Activated naive CD4-positive, alpha-beta T cell treated with anti-CD3 and anti-CD28 coated beads for 36 hours (primary cell): ENCODE measurements at places on chromosomes 11 and 22. TPM values are rescaled to one million over a fixed set of nuclear protein-coding genes. Genes with fewer than 3 reads are reported as not detected.

Gene ART5
- total RNA-seq = not detected

Gene IL17REL
- total RNA-seq = 0.15 TPM

Gene C22orf42
- not detected for total RNA-seq

Gene NELL1
- total RNA-seq = not detected

Gene DMC1
- total RNA-seq = 16.3 TPM

Gene MMP12
- not detected for total RNA-seq

- H3K4me3 ChIP-seq = no peak overlapping the region
- no peaks in the 10 kb centered on the region for H3K4me1 ChIP-seq
- H3K27ac ChIP-seq = no peak overlapping the region
These were observed 13.4 kb upstream of the DAGLA start for GRCh38 chr11:61666684-61667297.

DNA sequence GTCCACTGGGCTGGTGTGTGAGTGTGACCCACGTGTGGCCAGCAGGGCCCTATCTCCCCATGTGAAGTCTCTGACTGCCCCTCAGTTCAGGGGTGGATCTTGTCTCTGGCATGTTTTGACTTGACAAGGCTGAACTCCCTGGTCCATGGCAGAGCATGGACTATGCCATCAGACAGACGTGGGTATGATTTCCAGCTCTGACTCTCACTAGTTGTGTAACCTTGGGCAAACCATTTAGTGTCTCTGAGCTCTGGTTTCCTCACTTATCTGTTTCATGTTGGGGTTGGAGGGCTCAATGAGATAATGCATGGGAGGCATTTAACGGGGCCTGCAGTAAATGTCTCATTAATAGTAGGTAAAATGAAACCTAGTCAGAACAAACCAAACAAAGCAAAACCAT, 254.5 kb upstream of the NARS2 start:
- no peak overlapping the region for H3K27ac ChIP-seq
- H3K4me3 ChIP-seq = no peak overlapping the region
- peaks cover 2% of the 10 kb centered on the region for H3K27me3 ChIP-seq
- DNase-seq = no peak

GRCh38 chr11:4699697-4700435, 2.2 kb upstream of the OR51E2 start:
- H3K36me3 ChIP-seq = no peaks in the 10 kb centered on the region
- H3K4me3 ChIP-seq = no peak overlapping the region
- H3K27me3 ChIP-seq = peaks cover 14% of the 10 kb centered on the region
- no peaks in the 10 kb centered on the region for H3K4me1 ChIP-seq

- DNase-seq = no peak
- H3K27me3 ChIP-seq = peaks cover 19% of the 10 kb centered on the region
- no peak overlapping the region for H3K27ac ChIP-seq
- no peak overlapping the region for H3K4me3 ChIP-seq
These were observed 703.4 kb downstream of the TBC1D22A start for GRCh38 chr22:47465809-47466208.

GRCh38 chr11:64251016-64251752, at the start of gene PLCB3:
Gene PLCB3, plus strand, starts transcription at chr11:64251530. Its CDS starts 120 bp downstream, at chr11:64251650.
- no peak within 1 kb of the TSS for H3K27ac ChIP-seq
- DNase-seq = peak; percentile 54
- no peaks in the 10 kb centered on the region for H3K36me3 ChIP-seq
- no peaks in the 10 kb centered on the region for H3K27me3 ChIP-seq
- peaks cover 13% of the 10 kb centered on the region for H3K4me1 ChIP-seq

- no peak for DNase-seq
- H3K4me3 ChIP-seq = no peak overlapping the region
- H3K27me3 ChIP-seq = peaks cover 21% of the 10 kb centered on the region
- no peaks in the 10 kb centered on the region for H3K36me3 ChIP-seq
- no peak overlapping the region for H3K27ac ChIP-seq
- no peaks in the 10 kb centered on the region for H3K4me1 ChIP-seq
These were observed 20.2 kb downstream of the C11orf96 start for GRCh38 chr11:43962383-43963278.

DNA sequence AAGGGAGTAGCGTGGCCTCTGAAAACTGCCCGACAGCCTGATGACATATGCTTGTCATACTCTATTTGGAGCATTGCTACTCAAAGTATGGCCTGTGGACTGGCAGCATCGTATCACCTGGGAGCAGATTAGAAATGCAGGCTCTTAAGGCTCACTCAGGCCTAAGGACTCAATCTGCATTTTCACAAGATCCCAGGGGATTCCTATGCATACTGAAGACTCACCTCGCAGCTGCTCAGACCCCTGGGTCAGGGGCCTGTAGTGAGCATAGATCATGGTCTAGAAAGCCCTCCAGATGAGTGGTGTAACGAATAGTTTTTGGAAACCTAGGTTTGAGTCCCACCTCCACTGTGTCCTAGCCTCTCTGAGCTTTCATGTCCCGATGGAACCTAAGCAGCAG, 126.3 kb downstream of the FEZ1 start:
- H3K4me1 ChIP-seq = no peaks in the 10 kb centered on the region
- no peaks in the 10 kb centered on the region for H3K36me3 ChIP-seq
- no peak for DNase-seq
- H3K27me3 ChIP-seq = peaks cover 26% of the 10 kb centered on the region
- no peak overlapping the region for H3K4me3 ChIP-seq

DNA sequence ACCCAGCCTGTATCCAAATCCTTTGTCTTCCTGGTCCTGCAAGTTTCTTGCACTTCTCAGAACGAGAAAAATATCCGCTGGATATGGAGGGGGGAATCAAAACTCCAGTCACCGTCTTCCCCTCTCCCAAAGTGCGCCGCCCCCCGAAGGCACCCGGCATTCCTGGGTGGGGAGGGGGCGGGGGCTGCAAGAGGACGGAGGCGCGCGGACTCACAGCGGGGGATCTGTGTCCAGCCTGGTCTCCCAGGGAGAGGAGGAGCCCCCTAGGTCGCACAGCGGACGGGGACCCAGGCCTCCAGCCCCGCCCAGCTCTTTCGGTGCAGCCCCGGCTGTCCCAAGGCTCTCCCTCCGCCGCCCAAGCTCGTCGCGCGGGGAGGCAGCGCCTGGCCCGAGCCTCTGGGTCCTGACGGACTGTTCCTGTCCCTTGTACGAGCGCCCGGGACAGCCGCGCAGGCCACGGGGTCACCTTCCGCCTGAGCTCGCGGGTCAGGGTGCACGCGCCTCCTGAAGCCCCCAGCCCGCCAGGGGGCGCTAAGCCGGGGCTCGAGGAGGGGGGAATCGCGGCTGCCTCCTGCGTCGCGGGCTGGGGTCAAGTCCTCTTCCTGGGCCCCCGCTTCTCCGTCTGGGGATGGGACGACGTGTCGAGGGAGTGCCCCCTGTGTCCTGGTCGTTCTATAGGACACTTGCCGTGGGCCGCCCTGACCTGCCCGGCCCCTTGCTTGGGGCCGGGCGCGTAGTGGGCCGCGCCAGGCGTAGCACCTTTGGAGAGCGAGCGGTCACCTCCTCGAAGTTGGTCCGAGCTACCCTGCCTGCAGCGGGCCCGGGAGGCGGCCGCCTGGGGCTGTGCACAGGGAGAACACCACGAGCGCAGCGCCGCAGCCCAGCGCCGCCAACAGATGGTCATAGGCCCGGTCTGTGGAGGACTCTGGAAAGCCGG, 2.4 kb upstream of the WNT11 start:
- H3K36me3 ChIP-seq = no peaks in the 10 kb centered on the region
- peaks cover 12% of the 10 kb centered on the region for H3K4me1 ChIP-seq
- DNase-seq = peak; percentile 79
- peak overlapping the region; percentile 68 for H3K4me3 ChIP-seq

DNA sequence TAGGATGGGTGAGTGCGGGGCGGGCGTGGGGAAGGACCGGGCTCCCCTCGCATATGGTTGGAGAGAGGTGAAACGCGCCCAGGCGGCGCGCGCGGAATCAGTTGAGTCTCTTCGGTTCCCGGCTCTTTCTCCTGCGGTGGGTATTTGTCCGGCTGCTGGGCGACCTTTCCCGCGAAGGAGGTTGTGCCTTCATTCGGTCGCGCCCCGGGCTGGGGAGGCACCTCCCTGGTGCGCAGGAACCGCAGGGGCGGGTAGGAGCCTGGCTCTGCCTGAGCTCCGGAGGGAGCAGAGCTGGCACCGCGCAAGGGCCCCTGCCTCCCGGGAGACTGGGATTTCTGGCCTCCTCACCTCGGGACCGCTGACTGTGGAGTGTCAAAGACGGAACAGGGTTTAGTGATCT, 27.5 kb downstream of the SAA4 start:
- no peaks in the 10 kb centered on the region for H3K4me1 ChIP-seq
- H3K27ac ChIP-seq = no peak overlapping the region
- H3K27me3 ChIP-seq = peaks cover 52% of the 10 kb centered on the region
- no peak for DNase-seq

GRCh38 chr11:59866397-59866796, at the start of gene TCN1:
Gene TCN1, minus strand, starts transcription at chr11:59866487. Its CDS starts 17 bp downstream, at chr11:59866470.
- no peaks in the 10 kb centered on the region for H3K36me3 ChIP-seq
- no peak within 1 kb of the TSS for H3K27ac ChIP-seq
- no peaks in the 10 kb centered on the region for H3K4me1 ChIP-seq

DNA sequence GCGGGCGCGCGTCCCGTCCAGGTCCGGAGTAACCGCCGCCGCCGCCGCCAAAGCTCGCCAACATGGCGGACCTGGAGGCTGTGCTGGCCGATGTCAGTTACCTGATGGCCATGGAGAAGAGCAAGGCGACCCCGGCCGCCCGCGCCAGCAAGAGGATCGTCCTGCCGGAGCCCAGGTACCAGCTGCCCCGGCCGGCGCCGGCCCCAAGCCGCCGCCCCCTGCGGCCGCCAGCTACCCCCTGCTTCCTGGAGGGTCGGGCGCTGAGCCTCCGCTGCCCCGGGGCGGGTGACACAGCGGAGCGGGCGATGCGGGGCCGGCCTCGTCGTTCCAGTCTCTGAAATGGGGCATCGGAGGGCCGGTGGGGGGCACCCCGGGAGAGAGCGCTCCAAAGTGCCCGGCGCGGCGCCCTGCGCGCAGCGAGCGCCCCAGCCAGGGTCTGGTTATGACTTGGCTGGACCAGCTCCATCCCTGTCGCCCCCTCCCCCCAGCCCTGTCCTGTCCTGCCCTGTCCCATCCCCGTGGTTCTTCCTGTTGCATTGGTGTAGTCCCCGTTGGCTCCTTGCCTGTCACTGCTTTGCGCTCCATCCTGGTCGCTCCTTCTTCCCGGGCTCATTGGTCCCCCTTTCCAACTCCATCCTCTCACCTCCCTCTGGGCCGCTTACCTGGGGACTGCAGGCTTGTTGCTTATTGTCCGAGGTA, 653 bp downstream of the GRK3 start:
- no peak overlapping the region for H3K27ac ChIP-seq
- H3K27me3 ChIP-seq = peaks cover 4% of the 10 kb centered on the region
- peak overlapping the region; percentile 79 for H3K4me3 ChIP-seq
- peak; percentile 26 for DNase-seq
- H3K36me3 ChIP-seq = peaks cover 1% of the 10 kb centered on the region
- H3K4me1 ChIP-seq = peaks cover 41% of the 10 kb centered on the region

- no peaks in the 10 kb centered on the region for H3K4me1 ChIP-seq
- no peaks in the 10 kb centered on the region for H3K36me3 ChIP-seq
- H3K27ac ChIP-seq = no peak overlapping the region
- no peak for DNase-seq
- no peak overlapping the region for H3K4me3 ChIP-seq
These were observed 184.3 kb downstream of the IGLL1 start for GRCh38 chr22:23395530-23396361.

DNA sequence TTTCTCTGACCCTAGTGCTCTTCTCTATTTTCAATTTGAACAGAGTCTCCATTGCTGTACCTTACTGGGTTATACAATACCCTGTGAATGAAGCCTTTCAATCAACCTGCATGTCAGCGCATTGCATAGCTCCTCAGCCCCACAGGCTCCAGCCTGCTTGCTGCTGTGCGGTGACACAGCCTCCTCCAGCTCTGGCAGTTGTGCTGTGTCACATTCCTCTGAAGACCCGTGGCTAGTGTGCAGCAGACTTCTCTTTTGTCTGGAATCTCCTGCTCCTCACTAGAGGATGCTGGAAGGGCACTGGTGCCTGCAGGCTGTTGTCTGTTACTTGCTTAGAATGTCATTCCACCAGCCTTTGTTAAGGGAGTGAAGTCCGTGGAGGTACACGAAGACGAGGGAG, 390.1 kb upstream of the B3GAT1 start:
- H3K4me3 ChIP-seq = no peak overlapping the region
- no peaks in the 10 kb centered on the region for H3K36me3 ChIP-seq
- no peak overlapping the region for H3K27ac ChIP-seq
- DNase-seq = no peak

- H3K4me1 ChIP-seq = no peaks in the 10 kb centered on the region
- no peak overlapping the region for H3K4me3 ChIP-seq
- H3K27ac ChIP-seq = no peak overlapping the region
- no peaks in the 10 kb centered on the region for H3K36me3 ChIP-seq
- no peak for DNase-seq
- H3K27me3 ChIP-seq = peaks cover 3% of the 10 kb centered on the region
These were observed 81.9 kb downstream of the FEZ1 start for GRCh38 chr11:125414121-125414520.

- no peaks in the 10 kb centered on the region for H3K36me3 ChIP-seq
- no peak overlapping the region for H3K4me3 ChIP-seq
These were observed 46.4 kb upstream of the HEPHL1 start for GRCh38 chr11:93974759-93975158.

- no peak overlapping the region for H3K4me3 ChIP-seq
- H3K27me3 ChIP-seq = no peaks in the 10 kb centered on the region
- H3K4me1 ChIP-seq = no peaks in the 10 kb centered on the region
- no peak overlapping the region for H3K27ac ChIP-seq
These were observed 111.9 kb downstream of the KIF18A start for GRCh38 chr11:27996066-27996465.

GRCh38 chr11:15930442-15931025, 425.8 kb downstream of the SOX6 start:
- no peaks in the 10 kb centered on the region for H3K4me1 ChIP-seq
- H3K27ac ChIP-seq = no peak overlapping the region
- no peaks in the 10 kb centered on the region for H3K36me3 ChIP-seq

- DNase-seq = no peak
- H3K4me3 ChIP-seq = no peak overlapping the region
- H3K27me3 ChIP-seq = no peaks in the 10 kb centered on the region
- H3K36me3 ChIP-seq = peaks cover 27% of the 10 kb centered on the region
- no peak overlapping the region for H3K27ac ChIP-seq
- H3K4me1 ChIP-seq = peaks cover 21% of the 10 kb centered on the region
These were observed 40.1 kb downstream of the CTSC start for GRCh38 chr11:88297421-88297820.

- peaks cover 21% of the 10 kb centered on the region for H3K4me1 ChIP-seq
- H3K27me3 ChIP-seq = no peaks in the 10 kb centered on the region
- DNase-seq = no peak
These were observed 398.9 kb downstream of the ETS1 start for GRCh38 chr11:128188346-128189004.

- H3K4me1 ChIP-seq = no peaks in the 10 kb centered on the region
- no peaks in the 10 kb centered on the region for H3K36me3 ChIP-seq
- no peak overlapping the region for H3K27ac ChIP-seq
- H3K27me3 ChIP-seq = no peaks in the 10 kb centered on the region
- H3K4me3 ChIP-seq = no peak overlapping the region
- DNase-seq = no peak
These were observed 74.0 kb upstream of the ATXN10 start for GRCh38 chr22:45597460-45598192.

DNA sequence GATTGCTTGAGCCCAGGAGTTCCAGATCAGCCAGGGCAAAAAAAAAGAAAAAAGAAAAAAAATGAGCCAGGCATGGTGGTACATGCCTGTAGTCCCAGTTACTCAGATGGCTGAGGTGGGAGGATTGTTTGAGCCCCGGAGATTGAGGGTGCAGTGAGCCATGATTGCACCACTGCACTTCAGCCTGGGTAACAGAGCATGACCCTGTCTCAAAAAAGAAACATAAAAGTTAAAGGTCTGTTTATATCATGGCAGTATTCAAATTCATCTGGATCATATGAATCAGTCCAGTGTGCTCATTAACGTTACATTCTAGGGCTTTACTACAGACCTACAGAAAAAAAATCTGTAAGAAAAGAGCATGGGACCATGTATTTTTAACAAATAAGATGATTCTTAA, 13.9 kb downstream of the HSD17B12 start:
- no peak for DNase-seq
- no peaks in the 10 kb centered on the region for H3K27me3 ChIP-seq
- H3K36me3 ChIP-seq = peaks cover 9% of the 10 kb centered on the region
- peaks cover 11% of the 10 kb centered on the region for H3K4me1 ChIP-seq
